ENCODE measurements at places on chromosomes 16 and 17. TPM values are rescaled to one million over a fixed set of nuclear protein-coding genes. Genes with fewer than 3 reads are reported as not detected.
A peak's percentile ranks its signal among the peaks of the same experiment; 100 is the strongest.

- DNase-seq, result peak; percentile 92
Measured at GRCh38 chr17:8016632-8017424, 14.4 kb downstream of the GUCY2D start.

GRCh38 chr17:40121181-40122135 lies at the start of gene MSL1:
TSS of gene MSL1 (plus strand) at chr17:40121971. CDS start at chr17:40122613, 642 bp downstream.
- DNase-seq, result peak; percentile 84

GRCh38 chr17:27954548-27955495 lies 61.7 kb upstream of the LYRM9 start:
- DNase-seq, result no peak

DNA sequence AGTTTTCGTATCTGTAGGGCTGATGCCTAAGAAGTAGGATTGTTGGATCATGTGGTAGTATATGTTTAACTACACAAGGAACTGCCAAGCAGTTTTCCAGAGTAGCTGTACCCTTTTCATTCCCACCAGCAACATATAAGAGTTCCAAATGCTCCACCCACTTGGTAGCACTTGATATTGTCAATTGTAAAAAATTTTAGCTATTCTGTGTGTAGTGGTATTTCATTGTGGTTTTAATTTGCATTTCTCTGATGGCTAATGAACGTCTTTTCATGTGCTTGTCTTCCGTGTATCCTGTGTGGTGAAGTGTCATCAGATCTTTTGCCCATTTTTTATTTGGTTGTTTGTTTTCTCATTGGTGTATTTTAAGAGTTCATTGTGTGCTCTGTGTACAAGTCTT lies 69.7 kb downstream of the TANC2 start:
- no peak for DNase-seq

- DNase-seq, result no peak
Measured at GRCh38 chr17:48575673-48576478, 2.3 kb downstream of the HOXB4 start.

DNA sequence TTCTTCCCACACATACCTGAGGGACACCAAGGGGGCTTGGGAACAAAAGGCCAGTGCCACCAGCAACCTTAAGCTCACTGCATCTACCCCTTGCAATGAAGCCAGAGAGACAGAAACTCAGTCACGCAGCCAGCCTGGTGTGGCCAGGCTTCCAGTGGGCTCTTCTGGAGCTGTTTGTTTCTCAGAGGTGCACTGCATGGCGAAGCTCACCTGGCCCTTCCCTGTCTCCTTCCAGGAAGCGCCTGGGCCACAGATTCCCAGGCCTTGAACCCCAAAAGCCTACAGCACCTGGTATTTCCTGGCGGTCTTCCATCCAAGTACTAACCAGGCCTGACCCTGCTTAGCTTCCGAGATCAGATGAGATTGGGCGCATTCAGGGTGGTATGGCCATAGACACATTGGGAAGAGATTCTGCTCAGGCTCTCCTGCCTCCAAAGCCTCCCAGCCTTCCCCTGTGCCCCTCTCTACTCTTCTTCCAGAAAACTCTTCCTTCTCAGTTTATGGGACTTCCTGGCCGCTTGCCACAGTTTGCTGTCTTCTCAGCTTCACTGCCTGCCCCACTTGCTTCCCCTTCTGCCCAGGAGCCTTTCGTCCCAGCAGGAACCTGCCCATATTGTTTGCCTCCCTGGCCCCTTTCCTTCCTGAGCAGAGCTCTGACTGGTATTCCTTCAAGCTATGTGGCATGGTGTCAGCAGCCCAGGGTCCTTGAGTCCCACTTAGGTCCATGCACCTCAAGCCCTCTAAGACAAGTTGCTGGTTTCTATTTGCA lies 1.6 kb downstream of the CISD3 start:
- DNase-seq, result no peak

DNA sequence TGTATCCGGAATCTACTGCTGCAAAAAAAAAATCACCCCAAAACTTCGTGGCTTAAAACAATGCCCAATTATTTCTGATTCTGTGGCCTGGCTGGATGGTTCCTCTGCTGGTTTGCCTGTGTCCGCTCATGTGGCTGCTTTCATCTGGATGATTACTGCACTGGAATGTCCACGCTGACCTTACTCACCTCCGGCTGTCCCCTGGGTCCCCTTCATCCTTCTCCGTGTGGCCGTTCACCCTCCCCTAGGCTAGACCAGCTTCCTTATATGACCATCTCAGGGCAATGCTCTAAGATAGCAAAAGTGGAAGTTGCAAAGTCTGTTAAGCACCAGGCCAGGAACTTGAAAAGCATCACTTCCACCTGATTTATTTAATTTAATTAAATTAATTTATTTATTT lies 31.4 kb upstream of the SPNS2 start:
- no peak for DNase-seq

DNA sequence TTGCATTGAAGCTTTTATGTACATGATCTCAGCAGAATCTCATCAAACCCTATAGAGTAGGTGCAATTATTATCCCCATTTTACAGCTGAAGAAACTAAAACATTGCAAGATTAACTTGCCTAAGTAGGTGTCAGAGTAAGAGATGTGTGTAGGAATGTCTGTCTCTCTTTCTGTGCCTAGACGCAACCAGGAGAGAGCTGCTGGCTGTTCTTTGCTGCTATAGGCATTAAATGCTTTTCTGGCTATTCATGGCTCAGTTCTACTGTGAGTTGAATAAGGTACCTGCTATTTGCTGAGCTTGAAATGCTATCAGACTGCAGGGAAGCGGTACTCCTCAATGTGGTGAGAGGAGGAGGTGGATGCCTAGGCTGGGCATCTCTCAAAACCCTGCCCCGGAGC lies 17.0 kb downstream of the IRX5 start:
- no peak for DNase-seq

Gene CMIP
- 49.8 TPM for total RNA-seq

Gene GDPD1
- total RNA-seq, result 8.1 TPM

Gene ICAM2
- total RNA-seq, result 0.58 TPM

Gene POLR3K
- total RNA-seq, result 17.8 TPM

Gene EPX
- not detected for total RNA-seq
